ENCODE measurements at places on chromosomes 13 and 19.

GRCh38 chr19:11261431-11261970 lies 823 bp downstream of the DOCK6 start:
- DNase-seq, result no peak
- H3K4me1 ChIP-seq, result peaks cover 3% of the 10 kb centered on the region
- no peaks in the 10 kb centered on the region for H3K36me3 ChIP-seq
- H3K4me3 ChIP-seq, result peak overlapping the region; percentile 57
- H3K27ac ChIP-seq, result no peak overlapping the region

GRCh38 chr19:4062419-4063368 lies 4.0 kb downstream of the ZBTB7A start:
- no peaks in the 10 kb centered on the region for H3K27me3 ChIP-seq
- no peak for DNase-seq
- no peak overlapping the region for H3K27ac ChIP-seq
- peak overlapping the region; percentile 43 for H3K4me3 ChIP-seq
- peaks cover 12% of the 10 kb centered on the region for H3K4me1 ChIP-seq

DNA sequence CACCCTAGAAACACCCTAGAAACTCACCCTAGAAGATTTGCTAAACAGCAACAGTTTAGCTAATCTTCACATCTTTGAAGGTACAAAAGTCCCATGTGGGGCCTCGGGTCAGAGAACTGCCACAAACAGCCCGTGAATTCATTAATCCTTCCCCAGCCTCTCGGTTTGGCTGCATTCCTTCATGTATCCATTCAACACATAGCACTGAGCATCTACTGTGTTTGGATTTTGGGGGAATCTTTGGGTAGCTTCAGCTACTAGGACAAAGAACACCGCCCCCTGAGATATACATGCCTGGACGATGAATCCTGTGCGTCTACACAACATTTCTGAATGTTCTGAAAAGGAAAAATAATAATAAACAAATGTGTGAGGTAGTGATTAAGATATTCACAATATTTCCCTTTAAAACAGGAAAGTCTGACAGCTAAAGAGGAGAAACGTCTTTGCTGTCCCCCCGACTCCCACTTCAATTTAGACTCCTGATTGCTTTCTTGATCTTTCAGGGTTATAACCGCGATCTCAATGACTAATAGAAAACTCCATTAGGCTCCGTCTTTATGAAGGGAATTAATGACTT lies 63.5 kb downstream of the ALOX5AP start:
- H3K27me3 ChIP-seq, result no peaks in the 10 kb centered on the region
- H3K36me3 ChIP-seq, result no peaks in the 10 kb centered on the region
- H3K27ac ChIP-seq, result no peak overlapping the region
- no peak for DNase-seq
- peaks cover 42% of the 10 kb centered on the region for H3K4me1 ChIP-seq

DNA sequence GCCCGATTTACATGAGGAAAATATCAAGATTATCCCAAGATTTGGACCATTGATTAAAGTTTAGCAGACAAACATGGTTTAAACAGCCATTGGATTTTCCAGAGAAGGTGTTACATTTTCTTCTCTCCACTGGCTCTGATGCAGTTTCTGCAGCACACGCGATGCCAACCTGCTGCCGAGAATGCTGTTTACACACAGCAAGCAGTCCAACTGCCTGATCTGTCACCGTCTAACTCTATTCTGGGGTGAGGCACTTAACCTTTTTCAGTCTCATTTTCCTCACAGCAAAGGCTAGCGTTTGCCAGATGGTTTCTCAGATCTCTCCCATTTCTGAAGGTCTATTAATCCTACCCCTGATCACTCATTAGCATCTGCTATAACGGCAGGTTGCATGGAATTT lies 763.5 kb upstream of the GPC6 start:
- no peaks in the 10 kb centered on the region for H3K4me1 ChIP-seq
- no peaks in the 10 kb centered on the region for H3K27me3 ChIP-seq
- no peak overlapping the region for H3K27ac ChIP-seq
- no peak for DNase-seq

- H3K4me3 ChIP-seq, result no peak overlapping the region
- DNase-seq, result no peak
- no peaks in the 10 kb centered on the region for H3K27me3 ChIP-seq
Observed at GRCh38 chr13:60959427-60959826, 456.2 kb downstream of the PCDH20 start.

- no peaks in the 10 kb centered on the region for H3K36me3 ChIP-seq
- DNase-seq, result no peak
- peaks cover 7% of the 10 kb centered on the region for H3K27me3 ChIP-seq
Observed at GRCh38 chr13:51502153-51502651, 49.4 kb upstream of the INTS6 start.

GRCh38 chr13:59963827-59964226 lies 199.9 kb downstream of the DIAPH3 start:
- DNase-seq, result no peak
- no peaks in the 10 kb centered on the region for H3K4me1 ChIP-seq
- H3K4me3 ChIP-seq, result no peak overlapping the region
- H3K27ac ChIP-seq, result no peak overlapping the region
- H3K36me3 ChIP-seq, result peaks cover 6% of the 10 kb centered on the region

DNA sequence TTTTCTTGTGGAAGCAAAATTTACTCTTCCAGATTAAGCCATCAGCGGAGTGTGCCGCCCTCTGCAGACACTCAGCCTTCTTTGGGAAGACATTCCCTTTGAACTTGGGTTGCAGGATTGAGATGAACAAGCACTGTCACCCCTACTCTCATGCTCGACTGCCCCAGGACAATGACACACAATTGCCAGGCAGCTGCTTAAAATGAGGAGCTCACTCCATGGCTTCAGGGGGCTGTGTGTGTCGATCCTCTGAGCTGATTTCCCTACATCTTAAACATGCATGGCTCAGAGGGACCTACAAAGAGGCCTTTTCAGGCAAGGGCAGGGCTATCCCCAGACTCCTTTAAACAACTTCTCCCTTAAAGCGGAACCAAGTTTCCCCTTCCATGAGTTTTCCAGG lies 107.5 kb upstream of the MBNL2 start:
- no peak overlapping the region for H3K27ac ChIP-seq
- no peaks in the 10 kb centered on the region for H3K36me3 ChIP-seq
- DNase-seq, result no peak
- H3K4me3 ChIP-seq, result no peak overlapping the region

GRCh38 chr13:106752584-106753170 lies 184.7 kb upstream of the ARGLU1 start:
- H3K36me3 ChIP-seq, result no peaks in the 10 kb centered on the region
- H3K4me1 ChIP-seq, result no peaks in the 10 kb centered on the region
- H3K4me3 ChIP-seq, result no peak overlapping the region
- H3K27ac ChIP-seq, result no peak overlapping the region

DNA sequence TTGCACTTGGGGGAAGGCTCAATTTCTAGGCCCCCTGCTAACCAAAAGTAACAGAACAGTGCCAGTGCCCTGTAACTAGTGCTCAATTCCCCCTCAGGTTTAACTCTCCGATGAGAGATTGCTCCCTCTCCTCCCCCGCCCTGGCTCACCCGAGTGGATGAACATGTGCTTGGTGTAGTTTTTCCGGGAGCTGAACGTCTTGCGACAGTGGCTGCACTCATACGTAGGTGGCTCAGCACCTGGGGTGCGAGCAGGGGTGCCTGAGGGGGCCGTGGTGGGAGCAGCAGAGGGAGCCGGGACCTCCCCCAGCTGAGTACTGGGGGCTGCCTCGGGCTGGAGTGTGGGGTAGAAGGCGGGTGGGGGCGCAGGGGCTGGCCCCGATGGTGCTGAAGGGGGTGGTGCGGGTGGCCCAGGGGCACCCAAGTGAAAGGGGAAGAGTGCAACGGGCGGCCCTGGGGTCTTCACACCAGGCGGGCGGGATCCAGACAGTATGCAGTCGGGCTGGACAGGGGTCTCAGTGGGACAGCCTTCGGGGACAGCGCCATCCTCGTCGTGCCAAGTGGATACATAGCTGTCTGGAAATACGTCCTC lies 3.3 kb downstream of the ZBTB45 start:
- peak overlapping the region; percentile 65 for H3K27ac ChIP-seq
- peak overlapping the region; percentile 91 for H3K4me3 ChIP-seq
- DNase-seq, result no peak
- H3K27me3 ChIP-seq, result no peaks in the 10 kb centered on the region
- peaks cover 45% of the 10 kb centered on the region for H3K4me1 ChIP-seq

GRCh38 chr13:57345526-57345925 lies 178.5 kb downstream of the PRR20E start:
- no peaks in the 10 kb centered on the region for H3K4me1 ChIP-seq
- H3K36me3 ChIP-seq, result no peaks in the 10 kb centered on the region
- H3K4me3 ChIP-seq, result no peak overlapping the region
- no peak overlapping the region for H3K27ac ChIP-seq
- DNase-seq, result no peak

GRCh38 chr13:30607908-30608307 lies 9.8 kb upstream of the USPL1 start:
- H3K27me3 ChIP-seq, result peaks cover 10% of the 10 kb centered on the region
- H3K4me1 ChIP-seq, result peaks cover 19% of the 10 kb centered on the region

GRCh38 chr19:16003391-16003790 lies 54.6 kb downstream of the OR10H4 start:
- H3K27me3 ChIP-seq, result peaks cover 5% of the 10 kb centered on the region
- no peaks in the 10 kb centered on the region for H3K36me3 ChIP-seq
- peaks cover 26% of the 10 kb centered on the region for H3K4me1 ChIP-seq
- H3K27ac ChIP-seq, result no peak overlapping the region
- DNase-seq, result no peak
- H3K4me3 ChIP-seq, result no peak overlapping the region

GRCh38 chr19:11675569-11675968 lies 63.2 kb downstream of the ZNF823 start:
- H3K27me3 ChIP-seq, result peaks cover 2% of the 10 kb centered on the region
- no peak overlapping the region for H3K27ac ChIP-seq
- H3K4me3 ChIP-seq, result no peak overlapping the region
- no peaks in the 10 kb centered on the region for H3K4me1 ChIP-seq
- H3K36me3 ChIP-seq, result peaks cover 5% of the 10 kb centered on the region
- no peak for DNase-seq

- H3K4me1 ChIP-seq, result no peaks in the 10 kb centered on the region
- H3K27ac ChIP-seq, result no peak overlapping the region
- DNase-seq, result no peak
- H3K27me3 ChIP-seq, result peaks cover 2% of the 10 kb centered on the region
- no peaks in the 10 kb centered on the region for H3K36me3 ChIP-seq
Observed at GRCh38 chr13:50580684-50581305, 262.7 kb downstream of the DLEU7 start.

- H3K4me3 ChIP-seq, result no peak overlapping the region
- peaks cover 31% of the 10 kb centered on the region for H3K36me3 ChIP-seq
Observed at GRCh38 chr13:51444922-51445321, 7.9 kb downstream of the INTS6 start.

DNA sequence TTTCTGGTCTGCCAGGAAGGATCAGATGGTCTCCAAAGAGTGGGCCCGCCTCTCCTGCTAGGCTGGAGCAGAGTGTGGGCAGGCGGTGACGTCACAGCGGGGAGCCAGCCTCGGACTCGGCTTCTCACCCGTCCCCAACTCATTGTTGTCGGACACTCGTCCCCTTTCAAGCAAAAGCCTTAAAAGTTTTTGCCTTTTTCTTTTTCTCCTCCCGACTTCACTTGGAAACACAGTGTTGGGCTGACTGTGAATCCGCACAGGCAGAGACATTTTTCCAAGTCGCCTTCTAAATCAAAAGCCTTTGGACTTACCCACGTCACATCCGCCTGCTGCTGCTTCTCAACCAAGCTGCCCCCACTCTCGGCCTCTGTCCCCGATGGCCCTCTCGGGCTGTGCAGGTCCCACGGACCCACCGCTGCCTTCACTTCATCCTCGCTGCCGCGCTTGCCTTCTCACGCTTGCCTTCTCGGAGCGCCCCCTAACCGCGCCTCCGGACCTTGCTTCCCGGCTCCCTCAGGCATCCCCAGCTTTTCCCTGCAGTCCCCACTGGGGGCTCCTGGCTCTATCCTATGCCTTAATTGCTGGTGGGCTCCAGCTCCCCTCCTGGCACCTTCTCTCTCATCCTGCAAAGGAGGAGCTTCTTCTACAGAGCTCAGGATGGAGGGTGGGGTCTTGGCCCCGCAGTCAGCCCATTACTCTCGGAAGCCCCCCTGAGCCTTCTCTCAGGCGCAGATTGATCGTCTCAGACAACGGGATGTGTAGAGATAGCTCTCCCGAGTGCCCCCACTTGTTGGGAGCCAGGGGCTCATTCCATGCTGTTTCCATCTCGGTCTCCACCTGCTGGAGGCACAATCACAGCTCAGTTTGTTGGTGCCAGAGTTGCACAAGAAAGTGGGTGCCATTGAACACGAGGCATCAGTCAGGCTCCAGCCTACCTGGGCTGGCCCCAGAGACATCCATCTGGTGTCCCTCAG lies 3.9 kb upstream of the ZNF135 start:
- no peak for DNase-seq
- no peak overlapping the region for H3K27ac ChIP-seq
- H3K4me1 ChIP-seq, result no peaks in the 10 kb centered on the region
- no peak overlapping the region for H3K4me3 ChIP-seq
- H3K36me3 ChIP-seq, result peaks cover 9% of the 10 kb centered on the region

DNA sequence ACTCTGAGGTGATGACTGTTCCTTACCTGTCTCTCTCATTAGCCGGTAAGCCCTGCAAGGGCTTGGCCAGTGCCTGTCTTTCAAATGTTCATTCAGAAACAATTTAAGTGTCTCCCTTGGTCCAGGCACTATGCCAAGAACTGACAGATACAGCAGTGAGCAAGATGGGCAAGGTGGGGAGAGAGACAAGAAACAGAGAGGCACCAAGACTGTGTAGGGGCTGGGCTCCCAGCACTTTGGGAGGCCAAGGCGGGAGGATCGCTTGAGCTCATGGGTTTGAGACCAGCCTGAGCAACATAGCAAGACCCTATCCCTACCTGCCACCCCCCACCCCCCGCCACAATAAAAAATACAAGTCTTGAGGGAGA lies 1.3 kb upstream of the CCNE1 start:
- peak overlapping the region; percentile 93 for H3K27ac ChIP-seq
- peak overlapping the region; percentile 88 for H3K4me3 ChIP-seq
- H3K36me3 ChIP-seq, result peaks cover 17% of the 10 kb centered on the region
- DNase-seq, result peak; percentile 63
- H3K4me1 ChIP-seq, result peaks cover 27% of the 10 kb centered on the region
- H3K27me3 ChIP-seq, result no peaks in the 10 kb centered on the region

DNA sequence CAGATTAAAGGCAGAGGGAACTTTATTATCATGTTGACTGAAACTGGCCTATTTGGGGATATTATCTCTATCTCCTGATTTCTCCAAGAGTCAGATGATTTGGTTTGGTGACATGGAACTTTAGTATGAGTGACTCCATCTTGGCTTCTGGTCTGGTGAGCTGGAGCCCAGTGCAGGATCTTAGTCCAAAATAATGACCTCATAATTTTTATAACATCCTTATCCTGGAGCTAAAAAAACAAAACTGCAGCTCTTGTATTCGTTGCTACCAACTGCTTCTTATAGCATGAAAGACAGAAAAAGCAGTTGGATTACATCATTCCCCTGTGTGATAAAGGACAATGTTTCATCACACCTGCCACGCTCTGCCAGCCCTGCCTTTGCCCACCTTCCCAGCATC lies 39.3 kb upstream of the RNF17 start:
- no peak overlapping the region for H3K27ac ChIP-seq
- peaks cover 5% of the 10 kb centered on the region for H3K4me1 ChIP-seq
- DNase-seq, result no peak
- H3K4me3 ChIP-seq, result no peak overlapping the region
